ENCODE measurements at places on chromosomes 6 and 20. TPM values are rescaled to one million over a fixed set of nuclear protein-coding genes. Genes with fewer than 3 reads are reported as not detected.

C6orf52 gene
- 3.0 TPM for total RNA-seq

PFDN6 gene
- total RNA-seq: 114 TPM

DNA sequence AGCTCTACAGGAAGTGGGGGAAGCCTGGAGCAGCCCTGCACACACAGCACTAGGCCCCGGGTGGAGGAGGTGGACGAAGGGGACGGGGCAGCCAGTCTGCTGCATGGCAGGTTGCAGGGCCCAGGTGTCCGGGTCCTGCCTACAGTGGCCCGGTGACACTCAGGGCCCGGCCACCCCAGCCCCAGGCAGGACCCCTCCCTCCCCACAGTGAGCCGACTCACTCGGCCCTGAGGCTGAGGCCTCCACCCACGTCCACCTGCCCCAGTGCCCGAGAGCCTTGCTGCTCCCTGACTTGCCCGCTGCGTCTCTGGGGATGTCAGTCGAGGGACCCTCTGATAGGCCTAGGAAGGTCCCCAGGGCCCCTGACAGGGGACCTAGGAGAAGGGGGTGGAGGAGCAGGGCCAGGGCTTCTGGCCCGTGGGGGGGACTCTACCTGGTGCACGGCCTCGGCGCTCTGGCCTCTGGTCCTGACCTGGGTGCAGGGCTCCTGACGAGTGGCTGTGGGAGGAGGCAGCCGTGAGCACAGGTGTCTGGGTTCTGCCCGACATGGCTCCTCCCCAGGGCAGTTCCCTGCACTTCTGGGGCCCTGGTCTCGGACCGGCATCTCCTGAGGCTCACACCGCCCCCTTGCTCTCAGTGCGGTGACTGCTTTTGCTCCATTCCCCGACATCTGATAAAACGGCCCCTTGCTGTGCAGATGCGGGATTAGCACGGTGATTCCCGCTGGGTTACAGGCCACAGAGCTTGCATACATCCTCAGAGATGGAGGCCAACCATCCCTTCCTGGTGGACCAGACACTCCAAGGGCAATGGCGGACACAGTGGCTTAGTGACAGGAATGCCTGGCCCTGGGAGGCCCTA lies 20.1 kb downstream of the FRMD1 start:
- DNase-seq: no peak

DNA sequence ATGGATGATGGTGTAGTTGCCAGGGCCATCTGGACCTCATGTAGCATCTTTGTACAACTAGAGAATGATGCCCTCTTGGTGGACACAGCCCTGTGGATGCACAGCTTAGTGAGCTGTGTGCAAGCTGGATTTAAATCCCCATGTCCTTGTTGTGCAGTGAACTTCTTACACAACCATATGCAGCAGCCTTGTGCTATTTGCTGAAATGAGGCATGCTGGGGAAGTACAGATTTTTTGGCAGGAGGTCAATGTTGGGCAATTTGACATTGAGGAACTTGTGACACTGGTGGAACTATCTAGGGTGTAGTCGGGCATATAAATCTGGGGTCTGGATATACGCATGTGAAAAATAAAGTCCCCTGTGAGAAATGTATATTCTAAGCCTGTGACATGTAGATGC lies 5.8 kb upstream of the CDC5L start:
- no peak for DNase-seq

- DNase-seq: no peak
Observed at GRCh38 chr6:167426084-167426483, 101.2 kb downstream of the TTLL2 start.

LAMA2 gene
- 0.64 TPM for total RNA-seq

MEI4 gene
- total RNA-seq: not detected

GRCh38 chr6:71383901-71384489 lies 95.4 kb downstream of the OGFRL1 start:
- DNase-seq: peak; percentile 57

- no peak for DNase-seq
Observed at GRCh38 chr20:58446960-58447265, 57.9 kb downstream of the VAPB start.

- no peak for DNase-seq
Observed at GRCh38 chr20:48622421-48622820, 205.4 kb downstream of the PREX1 start.

DNA sequence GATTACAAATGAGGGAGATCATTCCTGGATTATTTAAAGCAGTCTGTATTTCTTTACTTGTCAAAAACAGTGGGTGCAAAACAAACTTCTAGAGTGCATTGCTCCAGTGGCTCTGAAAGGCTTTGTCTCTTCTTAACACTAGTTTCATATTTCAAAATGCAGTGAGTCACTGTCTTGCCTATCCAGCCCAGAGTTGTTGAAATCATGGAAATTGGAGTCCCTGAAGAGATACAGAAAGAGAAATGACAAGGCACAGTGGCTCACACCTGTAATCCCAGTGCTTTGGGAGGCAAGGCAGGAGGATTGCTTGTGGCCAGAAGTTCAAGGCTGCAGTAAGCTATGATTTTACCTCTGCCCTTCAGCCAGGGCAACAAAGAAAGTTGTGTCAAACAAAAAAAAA lies 11.3 kb downstream of the SLC2A12 start:
- DNase-seq: no peak

STX11 gene
- total RNA-seq: 15.5 TPM

DNA sequence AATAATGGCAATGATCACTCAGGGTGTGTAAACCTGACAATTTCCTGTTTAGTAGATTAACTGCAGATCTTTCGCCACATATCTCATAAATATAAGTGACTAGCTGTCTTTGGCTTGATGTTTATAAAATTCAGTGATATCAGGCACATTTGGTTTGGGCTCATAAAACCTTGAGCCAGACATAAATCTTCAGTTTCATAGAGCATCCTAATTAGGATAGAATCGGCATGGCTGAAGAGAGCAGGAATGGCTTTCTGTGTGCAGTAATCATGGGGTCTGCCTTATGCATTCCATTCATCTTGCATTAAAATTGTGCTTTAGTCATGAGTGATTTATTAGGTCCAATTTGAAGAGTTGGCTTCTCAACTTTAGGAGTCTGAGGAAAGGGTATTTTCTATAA lies 27.2 kb downstream of the AIG1 start:
- DNase-seq: no peak

DNA sequence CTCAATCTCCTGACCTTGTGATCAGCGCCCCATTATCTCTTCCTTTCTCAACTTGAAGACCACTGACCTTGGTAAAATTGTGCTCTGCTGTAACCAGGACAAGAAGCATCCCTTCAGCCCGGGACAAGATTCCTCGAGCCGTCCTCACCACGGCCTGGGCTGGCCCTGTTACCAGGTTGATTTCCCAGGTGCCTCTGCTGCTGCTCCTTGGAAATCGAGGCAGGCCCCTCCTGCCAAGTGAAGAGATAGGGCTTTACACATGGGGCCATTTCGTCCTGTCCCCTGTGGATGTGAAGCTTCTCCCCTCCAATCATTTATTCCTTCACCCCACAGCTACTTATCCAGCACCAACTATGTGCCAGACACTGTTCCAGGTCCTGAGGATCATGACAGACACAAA lies 21.5 kb downstream of the RAB44 start:
- no peak for DNase-seq

GRCh38 chr6:54632984-54633565 lies 213.5 kb upstream of the FAM83B start:
- DNase-seq: no peak

DNA sequence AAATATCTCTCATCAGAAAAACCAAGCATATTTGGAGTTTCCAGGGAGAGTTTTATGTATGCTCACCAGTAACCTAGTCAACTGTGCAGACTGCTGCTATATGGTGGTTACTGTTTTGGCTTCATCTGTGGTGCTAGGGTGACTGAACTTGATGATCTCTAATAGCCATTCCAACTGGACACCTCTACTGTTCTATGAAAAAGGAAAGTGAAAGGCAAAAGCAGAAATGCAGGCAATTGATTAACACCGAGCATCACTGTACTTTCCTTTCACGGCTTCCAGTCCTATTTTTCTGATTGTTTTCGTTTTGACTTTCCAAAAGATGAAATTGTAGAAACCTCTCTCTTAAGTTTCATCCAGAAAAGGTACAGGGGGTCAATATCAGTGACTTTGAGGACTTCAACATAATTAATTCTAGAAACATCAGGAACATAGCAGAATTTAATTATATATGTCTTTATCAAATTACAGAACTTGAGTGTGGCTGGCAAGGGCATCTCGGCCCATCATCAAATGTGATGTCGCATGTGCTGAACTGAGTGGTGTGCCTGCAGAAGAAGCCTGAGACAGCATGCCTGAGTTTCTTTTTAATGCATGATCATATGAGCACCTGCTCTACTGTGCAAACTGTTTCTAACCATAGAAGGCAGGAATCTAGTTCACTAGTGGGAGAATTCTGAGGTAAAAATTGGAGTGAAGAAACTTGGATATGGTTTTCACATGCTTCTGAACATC lies 464.3 kb upstream of the FLRT3 start:
- no peak for DNase-seq

KCNB1 gene
- total RNA-seq: 0.07 TPM

DNA sequence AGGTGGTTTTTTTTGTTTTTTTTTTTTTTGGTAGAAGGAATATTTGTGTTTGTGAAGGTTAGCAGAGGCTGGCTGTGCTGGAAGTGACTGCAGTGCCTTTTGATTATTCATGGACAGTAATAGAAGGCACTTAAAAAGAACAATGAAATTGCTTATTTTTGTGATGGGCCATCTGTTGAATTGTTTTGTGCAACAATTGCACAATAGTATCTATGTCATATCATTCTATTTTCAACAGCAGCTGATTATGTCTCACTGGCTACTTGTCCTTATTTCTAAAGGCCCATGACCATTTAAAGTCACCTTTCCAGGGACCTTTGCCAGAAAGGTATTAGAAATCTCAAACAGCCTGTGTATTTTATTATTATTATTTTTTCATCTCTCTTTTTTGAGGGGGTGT lies 70.6 kb downstream of the AFG1L start:
- no peak for DNase-seq

SMOC2 gene
- not detected for total RNA-seq
